ENCODE measurements at places on chromosomes 11 and 22.

DNA sequence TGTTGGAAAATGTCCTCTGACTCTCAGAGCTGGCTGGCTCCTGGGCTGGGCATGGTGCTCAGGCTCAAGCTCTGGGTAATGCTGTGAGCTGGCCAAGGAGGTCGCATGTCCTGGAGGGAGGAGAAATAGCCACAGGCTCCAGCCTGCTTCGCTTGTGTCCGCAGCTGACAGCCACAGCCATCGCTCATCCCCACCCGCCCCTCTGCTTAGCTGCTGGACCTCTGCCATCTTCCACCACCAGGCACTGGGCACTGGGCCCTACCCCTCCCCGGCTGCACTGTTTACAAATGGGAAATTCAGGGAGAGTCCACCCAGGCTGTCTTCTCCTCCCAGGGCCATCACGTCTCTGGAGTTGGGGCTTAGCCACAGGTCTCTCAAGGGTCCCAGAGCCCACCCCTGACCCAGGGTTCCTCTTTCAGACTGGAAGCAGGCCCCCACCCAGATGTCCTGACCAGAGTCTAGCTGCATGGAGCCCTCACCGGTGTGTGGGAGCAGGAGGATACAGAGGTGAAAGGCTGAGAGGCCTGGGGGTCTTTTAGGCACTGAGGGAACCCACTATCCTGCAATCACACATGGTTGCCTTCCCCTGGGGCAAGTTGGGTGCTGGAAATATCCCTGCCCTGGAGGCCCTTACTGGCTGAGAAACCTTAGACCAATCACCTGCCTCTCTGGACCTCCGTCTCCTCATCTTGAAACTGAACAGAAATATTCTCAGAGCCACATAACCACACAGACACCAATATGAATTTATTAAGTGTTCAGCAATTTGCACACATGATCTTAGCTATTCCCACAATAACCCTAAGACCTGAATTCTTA is 62.7 kb downstream of the CD82 start:
- no peak for DNase-seq

GRCh38 chr11:67674442-67674871 is at the start of gene ALDH3B2:
ALDH3B2 (minus strand) TSS chr11:67674623; CDS start chr11:67666935, 7,688 bp downstream.
- no peak for DNase-seq

DNA sequence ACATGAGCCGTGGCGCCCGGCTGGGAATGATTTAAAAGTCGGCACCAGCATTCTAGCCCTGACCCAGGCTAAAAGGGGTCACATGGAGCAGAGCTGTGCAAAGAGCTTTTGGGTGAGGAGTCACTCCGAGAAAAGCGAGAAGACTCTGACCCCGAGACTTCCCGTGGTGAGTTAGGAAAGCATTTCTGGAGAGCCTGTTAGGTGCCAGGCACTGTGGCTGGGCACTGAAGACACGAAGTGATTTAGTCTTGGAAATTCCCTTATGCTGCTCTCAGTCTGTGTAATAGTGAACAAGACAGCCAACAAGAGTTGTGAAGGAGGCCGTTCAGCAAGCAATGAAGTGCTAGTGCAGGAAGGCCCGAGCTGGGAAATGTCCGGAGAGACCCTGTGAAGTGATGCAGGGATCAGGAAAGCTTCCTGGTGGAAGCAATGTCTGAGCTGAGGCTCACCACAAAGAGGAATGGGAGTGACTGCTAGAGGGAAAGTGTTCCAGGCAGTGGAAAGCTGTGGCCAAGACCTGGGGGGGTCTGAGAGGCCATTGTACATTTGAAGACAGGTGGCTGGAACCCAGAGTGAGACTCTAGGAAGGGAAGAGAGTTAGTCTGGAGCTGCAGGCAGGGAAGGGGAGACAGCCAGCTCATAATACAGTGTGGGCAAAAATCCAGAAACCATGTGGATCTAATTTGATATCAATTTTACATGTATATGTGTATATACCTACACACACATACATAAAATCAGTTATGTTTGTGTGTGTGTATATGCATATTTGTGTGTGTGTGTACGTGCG is 31.6 kb downstream of the MARK2 start:
- no peak for DNase-seq

DNA sequence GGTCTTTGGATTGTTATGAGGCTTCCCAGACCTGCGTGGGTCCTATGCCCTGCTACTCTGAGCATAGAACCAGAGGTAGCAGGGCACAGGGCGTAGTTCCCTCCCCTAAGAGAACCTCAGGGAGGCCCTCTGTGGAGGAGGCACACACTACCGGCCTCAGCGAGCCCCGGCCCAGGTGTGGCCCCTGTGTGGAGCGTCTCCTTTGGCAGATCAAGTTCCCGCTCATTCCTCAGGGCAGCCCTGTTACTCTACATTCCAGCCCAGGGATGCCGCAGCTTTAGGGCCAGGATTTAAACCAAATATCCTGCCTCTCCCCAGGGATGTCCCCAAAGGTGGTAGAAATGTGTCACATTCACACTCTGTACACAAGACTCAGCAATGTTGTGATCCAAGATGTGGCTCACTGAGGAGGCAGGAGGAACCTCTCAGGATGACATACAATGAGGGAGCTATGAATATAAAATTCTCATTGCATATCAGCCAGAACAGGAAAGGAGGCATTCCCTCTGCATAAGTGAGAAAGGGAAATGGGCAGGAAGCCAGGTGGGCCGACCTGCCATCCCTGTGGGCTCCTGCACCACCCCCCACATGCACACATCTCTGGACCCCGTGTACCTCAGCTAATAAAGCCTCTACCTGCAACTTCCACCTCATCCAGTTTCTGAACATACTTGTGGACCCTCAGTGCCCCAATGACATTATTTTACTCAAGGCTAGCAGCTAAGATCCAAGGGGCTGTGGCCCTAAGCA is 131.9 kb upstream of the TEAD1 start:
- peak; percentile 31 for DNase-seq

GRCh38 chr22:44276706-44277356 is 35.9 kb downstream of the SHISAL1 start:
- DNase-seq = no peak
